Stimulated activated CD4-positive, alpha-beta T cell treated with anti-CD3 and anti-CD28 coated beads, Interleukin-4, amount 100 ng/mL, for 24 hours (primary cell): ENCODE measurements at places on chromosomes 1 and 21.

GRCh38 chr1:221886743-221887414 is 145.0 kb upstream of the DUSP10 start:
- no peak for DNase-seq

DNA sequence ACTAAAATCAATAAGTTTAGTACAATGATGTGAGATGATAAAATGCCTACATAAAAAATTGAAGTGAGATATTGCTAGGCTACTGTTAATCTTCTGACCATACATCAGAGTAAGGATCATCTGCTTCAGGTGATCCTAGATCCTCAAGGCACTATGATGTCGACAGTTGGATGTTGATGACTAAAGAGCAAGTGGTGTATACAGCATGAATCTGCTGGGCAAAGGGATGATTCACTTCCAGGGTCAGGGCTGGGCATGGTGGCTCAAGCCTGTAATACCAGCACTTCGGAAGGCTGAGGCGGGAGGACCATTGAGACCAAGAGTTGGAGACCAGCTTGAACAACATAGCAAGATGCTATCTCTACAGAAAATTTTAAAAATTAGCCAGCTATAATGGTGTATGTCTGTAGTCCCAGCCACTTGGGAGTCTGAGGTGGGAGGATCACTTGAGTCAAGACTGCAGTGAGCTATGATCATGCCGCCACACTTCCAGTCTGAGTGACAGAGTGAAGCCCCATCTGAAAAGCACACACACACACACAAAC is 24.6 kb downstream of the NUF2 start:
- DNase-seq = no peak

DNA sequence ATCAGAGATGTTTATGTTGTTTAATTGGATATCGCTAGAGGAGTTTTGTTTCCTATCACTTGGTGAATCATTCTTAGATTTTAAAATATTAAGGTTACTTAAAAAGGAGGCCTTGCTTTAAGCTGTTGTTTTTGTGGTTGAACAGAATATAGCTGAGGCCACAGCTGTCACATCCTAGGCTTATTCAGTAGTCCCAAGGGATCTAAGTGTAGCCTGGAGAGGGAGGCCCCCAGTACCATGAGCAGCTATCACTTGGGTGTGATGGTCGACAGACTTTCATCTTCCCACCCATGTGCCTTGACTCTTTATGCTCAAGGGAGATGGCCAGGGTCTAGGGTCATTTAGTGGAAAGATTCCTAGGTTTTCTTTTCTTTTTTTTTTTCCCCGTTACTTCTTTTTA is 278.7 kb downstream of the HHAT start:
- DNase-seq = no peak

- no peak for DNase-seq
These were observed 214.3 kb downstream of the PTPRU start for GRCh38 chr1:29450591-29450990.

DNA sequence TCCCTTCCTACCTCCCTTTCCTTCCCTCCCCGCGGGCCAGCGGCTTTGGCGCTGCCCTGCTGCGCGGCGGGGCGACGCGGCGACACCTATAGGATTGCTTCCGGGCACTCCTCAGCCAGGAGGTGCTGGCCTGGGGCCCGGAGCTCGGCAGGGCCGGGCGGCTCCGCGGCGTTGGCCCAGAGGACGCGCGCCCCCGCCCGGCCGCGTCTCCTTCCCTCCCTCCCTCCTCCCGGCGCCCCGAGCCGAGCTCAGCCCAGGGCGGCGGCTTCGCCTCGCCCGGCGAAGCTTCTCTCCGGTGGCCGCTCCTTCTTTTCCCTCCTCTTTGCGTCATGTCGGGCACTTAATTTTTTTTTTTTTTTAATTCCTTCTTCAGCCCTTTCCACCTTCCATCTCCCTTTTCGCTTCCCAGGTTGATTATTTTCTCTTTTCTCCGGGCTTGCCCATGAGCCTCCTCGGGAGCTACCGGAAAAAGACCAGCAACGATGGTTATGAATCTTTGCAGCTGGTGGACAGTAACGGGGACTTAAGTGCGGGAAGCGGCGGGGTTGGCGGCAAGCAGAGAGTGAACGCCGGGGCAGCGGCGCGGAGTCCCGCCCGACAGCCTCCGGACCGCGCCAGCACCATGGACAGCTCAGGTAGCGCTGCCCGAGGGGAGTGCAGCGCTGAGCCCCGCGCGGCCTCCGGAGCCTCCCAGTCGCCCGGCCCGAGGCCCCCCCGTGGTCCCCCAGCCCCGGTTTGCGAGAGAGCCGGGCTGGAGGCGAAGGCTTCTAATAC is at the start of gene DNAJC6:
TSS of gene DNAJC6 (plus strand) at position 240 of the 774 bp plus-strand sequence. CDS start at position 443, 203 bp downstream.
- DNase-seq = peak; percentile 38

- no peak for DNase-seq
These were observed 8.5 kb upstream of the FYB2 start for GRCh38 chr1:56827711-56828110.

GRCh38 chr1:85624361-85624760 is 43.8 kb downstream of the CCN1 start:
- no peak for DNase-seq
